ENCODE measurements at places on chromosomes 1 and 21.

GRCh38 chr1:37599940-37600339 is 4.2 kb upstream of the GNL2 start:
- no peak for DNase-seq

- no peak for DNase-seq
Measured at GRCh38 chr1:202247104-202247503, 53.5 kb downstream of the LGR6 start.

DNA sequence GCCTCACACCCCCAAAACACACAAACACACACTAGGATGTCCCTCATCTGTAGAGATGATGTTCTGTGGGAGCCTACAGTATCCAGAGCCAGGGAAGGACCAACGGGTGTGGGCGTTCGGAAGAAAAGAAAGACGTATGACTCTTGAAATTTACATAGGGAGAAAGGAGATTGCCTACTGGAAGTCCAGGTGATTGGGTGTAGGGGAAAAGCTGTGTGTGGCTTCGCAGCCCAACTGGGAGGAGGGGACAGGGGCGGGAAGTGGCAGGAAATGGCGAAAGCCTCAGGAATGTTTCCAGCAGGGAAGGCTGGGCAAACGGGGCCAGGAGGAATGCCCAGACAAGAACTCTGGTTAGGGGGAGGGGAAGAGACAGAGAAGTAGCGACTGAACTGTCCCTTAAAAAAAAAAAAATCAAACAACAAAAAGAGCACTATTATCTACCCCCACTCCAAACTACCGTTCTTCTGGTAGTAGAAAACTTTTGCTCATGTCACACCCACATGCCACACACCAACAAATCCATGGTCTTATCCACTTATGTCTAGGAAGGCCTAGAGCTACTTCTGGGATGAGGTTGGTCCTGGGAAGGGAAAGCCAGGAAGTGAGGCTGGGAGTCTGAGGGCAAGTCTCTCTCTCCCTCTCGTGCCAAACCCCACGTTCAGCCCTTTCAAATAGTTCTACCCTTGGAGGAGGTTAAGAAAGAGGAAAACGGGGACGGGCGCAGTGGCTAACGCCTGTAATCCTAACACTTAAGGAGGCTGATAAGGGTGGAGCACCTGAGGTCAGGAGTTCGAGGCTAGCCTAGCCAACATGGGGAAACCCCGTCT is 1.8 kb upstream of the CKS1B start:
- DNase-seq, result no peak

GRCh38 chr1:193747579-193747978 is 561.2 kb upstream of the B3GALT2 start:
- no peak for DNase-seq

DNA sequence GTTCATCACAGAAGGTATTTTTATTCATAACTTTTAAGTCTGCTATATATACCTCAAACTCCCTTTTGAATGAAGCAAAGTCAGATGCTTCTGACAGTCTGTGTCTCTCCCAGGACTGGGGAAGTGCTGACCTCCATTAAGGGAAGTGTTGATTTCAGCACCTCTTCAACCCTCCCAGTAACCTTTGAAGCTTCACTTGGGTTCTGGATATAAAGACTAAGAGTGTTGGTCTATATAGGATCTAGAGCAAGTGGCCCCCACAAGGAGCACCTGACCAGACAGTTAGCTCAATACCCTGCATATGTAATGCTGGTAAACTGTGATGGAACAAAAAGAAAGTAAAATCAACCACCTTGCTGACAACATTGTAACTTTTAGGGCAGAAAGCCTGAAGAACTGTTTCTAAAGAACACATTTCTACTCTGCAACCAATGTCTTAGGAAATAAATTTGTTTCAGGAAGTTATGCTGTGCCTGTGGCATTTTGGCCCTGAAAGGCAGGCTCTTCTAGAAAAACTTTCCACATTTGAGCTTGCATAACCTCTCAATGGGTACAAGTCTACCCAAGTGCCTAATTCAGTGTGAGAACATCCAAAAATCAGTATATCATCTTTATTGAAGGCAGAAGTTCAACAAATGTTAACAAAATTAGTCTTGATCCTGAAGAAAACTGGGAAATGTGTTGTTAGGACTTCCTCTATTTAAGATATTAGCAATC is 865 bp upstream of the PTPN22 start:
- no peak for DNase-seq

GRCh38 chr1:203648276-203648675 is 21.6 kb downstream of the ATP2B4 start:
- DNase-seq, result no peak

DNA sequence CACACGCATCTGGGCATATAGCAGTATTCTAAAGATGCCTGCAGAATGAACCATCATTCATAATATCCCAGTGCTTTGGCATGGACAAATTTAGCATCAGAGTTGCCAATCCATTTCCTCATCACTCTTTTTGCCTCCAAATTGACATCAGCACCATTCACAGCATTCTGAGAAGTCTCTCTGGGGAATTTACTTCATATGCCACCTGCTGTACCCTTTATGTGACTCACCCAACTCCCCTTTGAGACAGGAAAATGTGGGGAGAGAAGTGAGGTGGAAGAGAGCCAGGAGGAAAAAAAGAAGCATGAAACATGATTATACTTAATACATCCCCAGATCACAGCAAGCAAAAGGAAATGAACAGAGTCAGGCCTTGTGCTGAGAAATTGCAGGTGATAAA is 37.4 kb downstream of the RAB3B start:
- no peak for DNase-seq

DNA sequence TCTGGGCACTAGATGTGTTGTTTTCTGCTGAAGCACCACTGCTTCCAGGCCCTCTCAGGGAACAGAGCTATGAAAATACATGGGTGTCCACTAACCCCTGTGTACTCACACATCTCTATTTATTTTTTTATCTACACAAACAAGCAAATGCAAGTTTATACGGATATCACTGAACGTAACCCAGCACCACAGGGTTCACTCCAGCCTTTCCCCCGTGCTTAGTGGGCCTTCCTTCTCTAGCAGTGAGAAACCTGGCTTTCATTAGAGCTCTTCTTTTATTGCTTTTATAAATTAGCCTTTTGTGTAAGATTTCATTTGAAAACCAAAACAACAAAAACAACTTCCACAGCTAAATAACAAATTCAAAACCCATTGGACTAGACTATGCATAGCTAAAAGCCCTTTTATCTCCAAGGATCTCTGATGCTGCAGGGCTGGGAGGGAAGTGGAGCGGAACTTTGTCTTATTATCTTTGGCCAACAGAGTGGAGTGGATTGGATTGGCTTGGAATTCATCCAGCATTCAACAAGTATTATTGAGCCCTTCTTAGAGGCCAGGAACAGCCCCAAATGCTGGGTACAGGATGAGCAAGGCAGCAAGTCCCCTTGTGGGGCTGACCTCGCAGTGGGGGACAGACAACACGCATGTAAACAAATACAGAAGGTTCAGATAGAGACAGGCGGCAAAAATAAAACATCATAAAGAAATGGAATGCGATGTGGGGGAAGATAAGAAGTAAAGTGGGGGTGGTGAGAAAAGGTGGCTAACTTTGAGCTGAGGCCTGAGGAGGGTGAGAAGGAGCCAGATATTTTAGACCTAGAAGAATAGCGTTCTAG is 371.8 kb upstream of the POU3F1 start:
- no peak for DNase-seq

GRCh38 chr1:34306568-34306967 is 129.9 kb downstream of the C1orf94 start:
- DNase-seq, result no peak

DNA sequence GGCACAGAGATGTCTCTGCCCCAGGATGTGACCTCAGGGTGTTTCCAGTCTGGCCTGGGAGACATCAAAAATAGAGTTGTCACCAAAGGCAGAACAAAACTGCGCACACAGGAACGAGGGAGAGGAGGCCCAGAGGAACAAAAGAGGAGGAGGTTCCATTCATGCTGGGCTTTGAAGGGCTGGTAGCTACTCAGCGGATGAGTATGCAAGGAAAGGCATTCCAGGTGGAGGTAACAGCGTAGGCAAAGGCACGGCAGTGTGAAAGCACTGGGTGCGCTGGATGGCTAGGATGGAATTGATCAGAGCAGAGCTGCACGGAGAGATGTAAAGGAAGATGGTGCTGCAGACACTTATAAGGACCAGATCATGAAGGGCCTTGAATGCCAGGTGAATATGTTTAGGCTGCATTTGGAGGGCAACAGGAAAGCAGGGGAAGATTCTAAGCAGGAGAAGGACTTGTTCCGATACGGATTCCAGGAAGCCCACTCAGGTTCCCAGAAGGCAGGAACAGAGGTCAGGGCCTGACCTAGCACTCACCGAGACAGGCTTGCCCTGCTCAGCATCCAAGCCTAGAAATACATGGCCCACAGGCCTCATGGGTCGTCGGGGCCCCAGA is 6.3 kb downstream of the COL16A1 start:
- DNase-seq, result no peak

GRCh38 chr1:54137534-54138061 is 15.2 kb downstream of the CDCP2 start:
- no peak for DNase-seq

GRCh38 chr1:96488777-96489176 is 232.8 kb upstream of the PTBP2 start:
- DNase-seq, result no peak

DNA sequence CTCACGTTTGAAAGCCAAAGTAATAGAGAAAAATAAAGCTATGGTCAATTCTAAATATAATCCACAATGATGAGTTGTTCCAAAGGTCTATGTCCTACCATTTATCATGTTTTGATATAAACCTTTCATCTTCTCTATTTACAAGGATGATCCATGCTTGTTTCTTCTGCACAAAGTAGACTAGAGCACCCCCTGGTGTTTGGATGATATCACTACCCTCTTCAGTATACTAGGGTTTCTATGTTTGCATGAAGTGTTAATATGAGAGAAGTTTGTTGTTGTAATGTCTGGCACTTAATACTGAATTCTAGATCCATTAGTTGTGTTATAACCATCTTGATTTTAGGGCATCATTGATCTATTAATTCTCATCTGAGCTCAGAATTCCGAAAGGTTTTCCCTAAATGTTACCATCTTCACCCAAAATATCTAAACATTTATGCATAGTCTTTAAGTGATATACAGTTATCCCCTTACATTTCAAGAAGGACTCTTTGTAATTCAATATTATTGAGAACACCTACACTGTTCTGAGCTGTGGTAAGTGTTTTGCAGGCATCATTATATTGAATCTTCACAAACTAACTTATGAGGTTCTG is 21.1 kb downstream of the CLDN8 start:
- DNase-seq, result no peak

DNA sequence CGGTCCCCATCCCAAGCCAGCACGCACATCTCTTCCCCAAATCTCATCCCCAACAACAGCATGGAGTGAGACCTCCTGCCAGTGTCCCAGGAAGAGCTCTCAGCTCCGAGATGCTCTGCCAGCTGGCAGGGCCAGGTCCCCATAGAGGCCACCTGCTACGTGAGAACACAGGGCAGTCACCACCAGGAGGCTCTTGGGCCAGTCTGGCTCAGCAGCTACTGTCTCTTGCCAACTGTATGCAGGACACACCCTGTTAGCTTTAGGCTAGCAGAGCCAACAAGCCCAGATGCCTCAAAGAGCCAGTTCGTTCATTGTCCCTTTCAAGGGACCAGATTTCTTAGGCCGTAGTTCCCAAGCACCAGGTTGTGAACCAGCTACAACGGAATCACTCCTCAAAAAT is 36.9 kb downstream of the FBXO2 start:
- no peak for DNase-seq

- no peak for DNase-seq
Measured at GRCh38 chr1:215731699-215732098, 164.6 kb downstream of the KCTD3 start.

GRCh38 chr1:110258734-110259133 is 48.6 kb downstream of the KCNC4 start:
- DNase-seq, result no peak

GRCh38 chr1:165666152-165666825 is 32.1 kb downstream of the ALDH9A1 start:
- DNase-seq, result no peak

DNA sequence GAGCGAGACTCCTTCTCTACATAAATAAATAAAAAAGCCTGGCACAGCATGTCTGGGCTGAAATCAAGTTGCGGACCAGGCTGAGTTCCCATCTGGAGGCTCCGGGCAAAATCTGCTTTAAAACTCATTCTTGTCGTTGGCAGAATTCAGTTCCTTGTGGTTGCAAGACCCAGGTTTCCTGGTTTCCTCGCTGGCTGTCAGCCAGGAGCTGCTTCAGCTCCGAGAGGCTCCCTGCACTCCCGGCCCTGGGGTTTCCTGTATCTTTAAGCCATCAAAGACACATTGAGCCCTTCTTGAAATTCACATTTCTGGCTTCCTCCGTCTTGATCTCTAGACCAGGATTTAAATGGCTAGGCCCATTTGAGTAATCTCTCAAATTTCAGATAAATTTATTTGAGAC is 20.6 kb upstream of the SCCPDH start:
- no peak for DNase-seq

DNA sequence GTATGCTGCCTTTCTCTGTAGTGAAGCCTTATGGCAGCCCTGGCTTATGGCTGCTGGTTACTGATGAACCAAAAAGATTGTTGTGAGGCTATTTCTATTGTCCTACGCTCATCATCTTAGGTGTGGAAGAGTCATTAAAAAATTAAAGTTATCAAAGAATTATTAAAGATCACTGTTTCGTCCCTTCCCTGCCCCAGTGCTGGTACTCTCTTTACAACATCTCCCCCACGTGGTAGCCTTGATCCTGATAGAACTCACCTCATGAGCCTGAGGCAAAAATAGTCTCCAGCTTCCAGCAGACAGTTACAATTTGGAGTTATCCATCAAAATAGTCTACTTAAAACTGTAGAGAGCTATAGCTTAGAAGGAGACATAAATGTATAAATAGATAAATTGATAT is 201.5 kb downstream of the S1PR1 start:
- DNase-seq, result no peak

DNA sequence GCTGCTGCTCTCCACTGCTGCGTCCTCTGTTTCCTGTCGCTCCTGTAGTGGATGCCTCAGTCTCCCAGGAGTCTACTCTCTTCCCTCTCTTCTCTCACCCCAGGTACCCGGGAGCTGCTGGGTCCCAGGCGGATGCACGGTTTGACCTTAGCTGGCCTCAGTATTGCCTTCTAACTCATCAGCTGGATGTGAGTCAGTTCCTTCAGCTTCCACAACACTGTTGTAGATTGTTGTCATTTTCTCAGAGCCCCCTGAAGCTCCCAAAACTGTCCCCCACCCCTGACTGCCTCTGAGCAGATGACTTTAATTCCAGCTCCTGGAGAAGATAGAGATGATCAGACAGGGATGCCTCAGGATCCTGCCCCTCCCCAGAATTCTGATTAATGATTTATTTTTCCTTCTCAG is 7.2 kb downstream of the CNIH3 start:
- no peak for DNase-seq

DNA sequence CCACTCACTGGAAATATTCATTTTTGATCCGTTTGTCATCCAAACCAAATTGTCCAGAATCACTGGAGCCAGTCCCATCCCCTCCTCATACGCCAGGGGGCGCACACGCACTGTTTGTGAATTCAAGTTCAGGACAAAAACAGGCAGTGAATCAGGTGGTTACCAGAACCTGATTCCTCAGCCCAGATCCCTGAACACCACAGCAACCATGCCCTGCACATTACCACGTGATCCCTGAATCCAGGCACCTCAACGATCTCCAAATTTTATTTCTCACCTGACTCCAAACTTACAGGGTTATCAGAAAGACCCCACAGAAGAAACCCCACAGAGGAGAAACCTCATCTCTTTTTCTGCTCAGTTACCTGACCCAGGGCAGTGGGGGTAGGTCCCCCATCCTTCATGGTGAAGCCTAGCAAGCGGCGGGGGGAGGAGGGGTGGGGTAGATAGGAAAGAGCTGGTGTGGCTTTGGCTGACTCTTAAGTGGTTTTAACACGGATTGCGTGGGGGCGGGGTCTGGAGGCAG is 1.4 kb upstream of the PTPRF start:
- peak; percentile 72 for DNase-seq

- no peak for DNase-seq
Measured at GRCh38 chr1:246768403-246769020, 44.3 kb downstream of the SCCPDH start.
